ENCODE measurements at places on chromosomes 13 and 19.

- DNase-seq: no peak
Measured at GRCh38 chr13:47294691-47295090, 397.8 kb upstream of the HTR2A start.

- no peak for DNase-seq
Measured at GRCh38 chr13:37618554-37618953, 20.0 kb upstream of the POSTN start.

DNA sequence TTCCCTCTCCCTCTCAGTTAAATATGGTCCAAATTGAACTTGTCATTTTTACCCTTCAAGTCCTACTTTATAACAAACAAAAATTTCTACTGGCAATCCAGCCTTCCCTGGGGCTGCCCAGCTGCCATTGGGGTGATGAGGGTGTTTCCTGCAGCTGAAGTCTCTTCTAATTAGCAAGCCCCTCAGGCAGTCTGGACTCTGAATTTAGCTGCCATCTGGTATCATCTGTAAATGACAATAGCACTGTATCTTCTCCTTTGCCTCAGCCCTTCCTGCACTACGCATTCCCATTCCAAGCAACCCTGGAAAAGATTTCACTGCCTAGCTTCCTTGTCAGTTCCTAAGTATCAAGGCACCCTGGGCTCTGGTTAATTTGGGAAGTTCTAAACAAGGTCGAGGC, 331.1 kb upstream of the KLF12 start:
- DNase-seq: peak; percentile 15

DNA sequence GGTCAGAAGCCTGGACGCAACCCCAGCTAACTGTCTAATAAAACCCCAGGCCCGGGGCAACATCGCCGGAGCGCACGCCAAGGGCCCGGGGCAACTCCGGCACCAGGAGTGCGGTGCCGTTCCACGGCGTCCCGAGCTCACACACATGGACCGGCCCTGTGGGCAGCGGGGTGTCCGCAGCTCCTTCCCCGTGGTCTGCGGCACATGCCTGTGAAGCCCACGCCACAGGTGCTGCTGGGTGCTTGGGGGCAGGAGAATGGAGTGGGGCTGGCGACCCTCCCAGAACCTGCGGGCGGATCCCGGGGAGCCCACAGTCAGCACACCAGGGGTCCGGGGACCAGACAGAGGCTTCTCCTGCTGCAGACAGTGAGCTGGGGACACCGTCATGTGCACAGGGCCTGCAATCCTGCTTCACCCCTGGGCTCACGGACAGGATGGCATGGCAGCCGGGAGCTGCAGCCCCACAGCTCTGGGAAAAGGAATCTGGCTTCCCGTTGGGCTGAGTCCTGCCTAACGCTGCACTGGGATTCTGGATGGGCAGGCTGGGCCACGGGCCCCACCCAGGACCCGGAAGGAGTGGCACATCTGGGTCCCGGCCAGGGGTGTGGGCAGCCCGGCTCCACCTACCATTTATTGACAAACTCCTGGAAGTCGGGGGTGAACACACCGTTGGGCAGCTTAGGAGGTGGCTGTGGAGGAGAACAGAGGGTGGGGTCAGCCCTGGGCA, 28.2 kb upstream of the ZBTB7A start:
- no peak for DNase-seq

DNA sequence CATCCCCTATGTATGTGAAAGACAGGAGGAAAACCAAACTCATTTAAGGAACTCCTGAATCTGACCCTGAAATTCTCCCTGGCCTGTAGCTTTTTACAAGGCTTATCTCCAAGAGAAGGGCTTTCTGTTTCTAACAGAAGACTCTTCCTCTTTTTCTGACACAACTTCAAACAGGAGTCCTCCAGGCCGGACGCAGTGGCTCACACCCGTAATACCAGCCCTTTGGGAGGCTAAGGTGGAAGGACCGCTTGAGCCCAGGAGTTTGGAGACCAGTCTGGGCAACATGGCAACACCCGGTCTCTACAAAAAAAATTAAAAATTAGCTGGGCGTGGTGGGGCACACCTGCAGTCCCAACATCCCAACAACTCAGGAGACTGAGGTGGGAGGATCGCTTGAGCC, 41.9 kb downstream of the CARS2 start:
- DNase-seq: no peak

GRCh38 chr19:51696606-51697005, 3.5 kb downstream of the SPACA6 start:
- DNase-seq: no peak

DNA sequence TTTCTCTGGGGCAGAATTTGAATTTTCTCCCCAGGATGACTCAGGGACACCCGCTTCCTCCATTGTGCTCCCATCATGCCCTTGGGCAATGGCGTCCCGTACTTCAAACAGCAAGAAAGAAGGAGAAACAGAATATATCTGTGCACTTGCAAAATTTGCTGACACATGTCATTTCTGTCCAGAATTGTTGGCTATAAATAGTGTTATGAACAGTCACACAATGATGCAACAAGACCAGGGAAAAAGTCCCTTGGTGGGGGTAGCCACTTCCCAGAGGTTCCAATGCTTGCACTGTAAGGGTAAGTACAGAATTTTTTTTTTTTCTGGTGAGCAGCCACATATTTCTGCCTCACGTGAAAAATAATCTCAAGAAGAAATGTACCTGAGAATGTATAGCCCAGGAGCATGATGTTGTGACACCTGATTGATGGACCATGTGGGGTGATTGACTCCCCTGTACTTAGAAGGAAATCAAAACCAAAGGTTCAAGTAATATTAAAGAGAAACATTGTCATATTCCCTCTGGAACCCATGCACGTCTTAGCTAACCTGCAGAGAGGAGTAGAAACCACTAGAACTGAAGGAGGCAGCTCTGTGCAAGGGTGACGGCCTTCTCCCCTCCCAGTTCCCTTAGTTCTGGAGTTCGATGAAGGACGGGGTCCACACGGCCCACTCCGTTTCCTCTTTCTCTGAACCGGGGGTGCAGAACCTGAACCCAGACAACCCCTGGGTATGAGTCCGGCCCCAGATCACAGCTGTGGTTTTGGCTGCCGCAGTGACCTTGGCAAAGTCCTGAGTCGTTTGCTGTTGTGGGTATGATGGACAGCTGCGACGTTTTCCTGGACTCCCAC, 9.3 kb upstream of the LAIR1 start:
- DNase-seq: no peak

DNA sequence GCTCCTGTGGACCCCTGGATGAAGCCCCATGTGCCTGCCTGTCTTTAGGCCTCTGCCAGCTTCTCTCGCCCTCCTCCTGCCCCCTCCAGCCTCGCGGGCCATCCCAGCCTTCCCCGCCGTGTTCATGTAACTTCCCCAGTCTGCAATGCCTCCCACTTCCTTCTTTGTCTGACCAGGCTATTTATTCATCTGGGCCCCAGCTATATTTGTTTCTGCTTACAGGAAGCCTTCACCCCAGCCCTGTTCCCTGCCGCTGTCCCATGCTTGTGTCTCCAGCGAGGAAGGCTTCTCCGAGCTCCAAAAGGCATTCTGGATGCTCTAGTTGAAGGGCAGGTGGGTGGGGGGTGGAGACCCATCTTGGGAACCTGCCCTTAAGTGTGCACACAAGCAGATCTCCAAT, 7.9 kb upstream of the C3 start:
- no peak for DNase-seq

DNA sequence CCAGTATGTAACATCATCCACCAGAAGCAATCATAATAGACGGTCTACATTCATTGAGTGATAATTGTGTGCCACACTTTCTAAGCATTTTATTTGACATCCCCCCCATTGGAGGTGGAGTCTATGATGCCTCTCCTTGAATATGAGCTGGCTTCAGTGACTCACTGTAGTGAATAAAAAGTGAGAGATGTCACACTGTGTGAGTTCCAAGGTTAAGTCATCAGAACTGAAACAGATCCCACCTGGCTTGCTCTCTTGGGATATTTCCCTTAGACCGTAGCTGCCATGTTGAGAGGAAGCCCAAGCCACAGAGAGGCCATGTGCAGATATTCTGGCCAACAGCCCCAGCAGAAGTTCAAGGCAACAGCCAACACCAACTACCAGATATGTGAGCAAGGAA, 12.6 kb downstream of the RTBDN start:
- no peak for DNase-seq

DNA sequence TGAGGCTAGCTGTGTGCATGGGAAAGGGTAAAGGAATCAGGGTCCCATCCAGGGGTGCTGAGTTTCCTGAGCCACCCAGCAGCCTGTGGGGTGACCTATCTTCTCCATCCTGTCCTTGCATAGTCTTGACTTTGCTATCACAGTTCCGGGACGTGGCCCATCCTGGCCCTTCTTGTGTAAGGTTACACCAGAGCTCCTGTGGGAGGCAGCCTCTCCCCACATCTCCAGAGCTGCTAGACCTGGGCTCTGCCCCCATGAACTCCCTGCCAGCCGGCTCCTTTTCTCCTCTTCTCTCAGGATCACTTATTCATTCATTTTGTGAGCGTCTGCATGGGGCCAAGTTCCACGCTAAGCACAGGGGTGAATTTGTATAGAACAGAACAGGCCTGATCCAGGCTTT, 238.9 kb downstream of the TSHZ3 start:
- no peak for DNase-seq

DNA sequence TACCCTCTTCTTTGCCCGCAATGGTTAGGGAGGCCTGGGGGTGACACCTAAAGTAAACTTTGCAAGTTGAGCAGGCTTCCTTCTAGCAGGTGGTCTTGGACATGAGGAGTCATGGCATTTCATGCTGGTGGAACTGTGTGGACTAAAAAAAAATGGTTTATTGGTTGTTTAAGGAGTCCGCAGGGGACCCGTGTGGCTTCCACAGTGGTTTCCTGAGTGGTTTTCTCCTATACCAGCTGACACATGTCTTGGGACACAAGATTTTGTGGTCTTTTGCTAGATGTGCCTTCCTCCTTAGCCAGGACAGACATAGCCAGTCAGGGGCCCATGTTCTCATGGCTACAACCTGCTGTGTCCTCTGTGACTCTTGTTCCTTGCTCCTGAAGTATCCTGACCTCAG, 1.5 kb downstream of the ZNF543 start:
- no peak for DNase-seq

DNA sequence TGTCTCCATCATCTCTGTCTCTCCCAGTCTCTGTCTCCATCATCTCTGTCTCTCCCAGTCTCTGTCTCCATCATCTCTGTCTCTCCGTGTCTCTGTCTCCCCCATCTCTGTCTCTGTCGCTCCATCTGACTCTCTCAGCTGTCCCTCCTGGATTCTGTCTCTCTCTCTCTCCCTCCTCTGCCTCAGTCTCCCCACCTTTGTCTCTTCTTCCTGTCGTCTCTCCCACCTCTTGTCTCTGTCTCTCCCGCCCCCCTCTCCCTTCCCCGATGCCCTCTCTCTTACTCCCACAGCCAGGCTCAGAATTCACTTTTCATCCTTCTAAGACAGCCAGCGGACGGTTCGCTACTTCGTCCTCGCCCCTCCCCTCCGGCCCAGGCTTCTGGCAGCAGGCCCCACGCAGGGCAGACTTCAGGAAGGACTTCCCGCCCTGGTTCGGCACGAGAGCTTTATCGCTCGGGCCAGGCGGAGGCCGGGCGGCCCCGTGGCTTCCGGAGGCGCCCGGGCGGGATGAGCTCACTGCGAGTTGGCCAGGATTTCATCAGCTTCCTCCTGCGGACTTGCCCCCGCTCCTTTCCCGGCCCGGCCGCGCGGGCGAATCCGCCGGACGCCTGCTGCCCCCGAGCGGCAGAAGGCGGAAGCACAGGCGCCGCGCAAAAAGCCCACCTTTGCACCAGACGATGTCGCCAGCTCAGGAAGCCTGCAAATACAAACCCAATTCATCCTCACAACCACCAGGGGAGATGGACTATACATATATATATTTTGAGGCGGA, 12.4 kb upstream of the CCDC9 start:
- DNase-seq: peak; percentile 97

- DNase-seq: peak; percentile 62
Measured at GRCh38 chr19:40523322-40524047, 53.2 kb upstream of the SHKBP1 start.

DNA sequence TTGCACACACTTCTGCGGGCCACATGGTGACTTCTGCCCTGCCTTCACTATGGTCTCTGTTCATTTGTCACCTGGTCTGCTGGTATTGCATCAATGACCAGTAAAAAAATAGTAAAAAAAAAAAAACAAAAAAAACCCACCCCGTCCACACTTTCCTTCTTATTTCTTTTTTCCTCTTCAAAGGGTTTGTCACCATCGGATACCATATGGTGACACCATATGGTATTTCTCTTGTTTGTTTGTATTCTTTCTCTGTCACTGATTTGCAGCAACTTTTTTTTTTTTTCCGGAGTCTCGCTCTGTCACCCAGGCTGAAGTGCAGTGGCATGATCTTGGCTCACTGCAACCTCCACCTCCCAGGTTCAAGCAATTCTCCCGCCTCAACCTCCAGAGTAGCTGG, 26.2 kb upstream of the OR7C2 start:
- DNase-seq: no peak

- no peak for DNase-seq
Measured at GRCh38 chr13:105798541-105798940, 736.9 kb downstream of the EFNB2 start.

- peak; percentile 80 for DNase-seq
Measured at GRCh38 chr19:13764101-13764807, at the start of gene MRI1. Gene MRI1, plus strand, starts transcription at chr19:13764522. Its CDS starts 67 bp downstream, at chr19:13764589.

- DNase-seq: peak; percentile 51
Measured at GRCh38 chr19:57075801-57076492, 43.8 kb upstream of the USP29 start.

GRCh38 chr13:46197299-46198048, 14.3 kb upstream of the LRRC63 start:
- DNase-seq: no peak

Data from retina (tissue), 1 donor.